ENCODE measurements at places on chromosomes 4 and X.

DNA sequence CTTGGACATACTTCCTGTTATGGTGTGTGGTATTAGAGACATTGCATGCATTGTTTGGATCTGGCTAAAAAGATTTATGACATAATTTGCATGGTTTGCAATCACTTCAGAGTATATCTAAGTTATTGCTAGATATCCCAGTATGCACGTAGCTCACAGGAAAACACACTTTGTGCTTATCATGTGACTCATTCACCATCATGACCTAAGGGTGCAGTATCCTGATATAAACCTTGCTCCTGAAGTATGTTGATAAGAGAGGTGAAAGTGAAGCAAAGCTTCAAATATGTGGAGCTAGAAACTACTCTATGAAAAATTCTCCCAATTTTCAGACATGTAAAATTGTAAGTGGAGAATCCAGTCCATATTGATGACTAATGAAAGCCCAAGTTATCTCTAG lies 46.9 kb upstream of the GRXCR1 start:
- no peak for DNase-seq

DNA sequence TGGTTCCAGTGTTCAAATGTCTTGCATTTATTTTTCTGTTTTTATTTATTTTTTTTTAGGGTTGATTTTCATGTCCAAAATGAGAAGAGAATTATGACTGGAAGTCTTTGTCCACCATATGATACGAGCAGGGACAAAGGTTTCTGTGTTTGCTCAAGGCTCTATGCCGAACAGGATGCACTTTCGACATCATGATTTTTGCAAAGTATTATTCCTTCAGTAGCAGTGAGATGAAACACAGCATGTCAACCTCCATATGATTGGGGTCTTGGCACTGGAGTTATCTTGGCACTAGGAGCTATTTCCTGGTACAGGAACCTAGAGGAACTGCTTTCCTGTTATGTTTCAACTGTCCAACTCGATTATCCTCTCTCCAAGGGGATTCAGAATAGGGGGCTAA lies 72.6 kb downstream of the UCHL1 start:
- DNase-seq: no peak

DNA sequence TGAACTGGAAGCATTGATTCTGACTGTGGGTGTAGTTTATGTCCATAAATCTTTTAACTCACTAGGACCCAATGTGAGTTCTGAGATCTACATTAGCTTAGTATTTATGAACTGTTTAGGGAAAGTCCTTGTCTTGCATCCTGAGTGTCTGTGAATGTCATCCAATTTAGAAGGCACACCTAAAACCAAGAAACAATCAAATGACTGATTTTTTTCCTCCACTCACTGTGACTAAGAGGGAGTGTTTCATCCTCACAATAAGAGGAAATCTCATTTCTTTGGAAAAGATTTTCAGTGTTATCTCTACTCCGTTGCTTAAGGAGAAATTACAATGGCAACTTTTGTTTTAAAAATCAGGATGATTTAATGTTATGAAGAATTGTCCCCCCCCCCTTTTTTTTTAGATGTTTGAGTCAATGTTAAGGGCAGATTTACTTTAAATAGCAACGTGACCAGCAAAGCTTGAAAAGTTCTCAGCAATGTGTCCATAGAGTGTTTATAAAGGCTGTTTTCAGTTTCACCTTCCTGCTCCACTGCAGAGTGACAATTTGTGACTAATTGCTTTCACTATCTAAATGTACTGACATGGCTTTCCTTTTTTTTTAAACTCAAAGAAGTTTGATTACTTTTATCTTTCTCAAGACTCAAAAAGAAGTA lies 173.0 kb downstream of the SPCS3 start:
- no peak for DNase-seq

- no peak for DNase-seq
Observed at GRCh38 chr4:184856277-184856609, 30.5 kb upstream of the ACSL1 start.

- DNase-seq: no peak
Observed at GRCh38 chr4:44447563-44448504, 775 bp downstream of the KCTD8 start.

GRCh38 chr4:168887809-168888208 lies 122.2 kb downstream of the CBR4 start:
- no peak for DNase-seq

- DNase-seq: no peak
Observed at GRCh38 chrX:134013524-134013923, 28.1 kb upstream of the GPC3 start.

- no peak for DNase-seq
Observed at GRCh38 chr4:22021106-22021505, 72.5 kb upstream of the KCNIP4 start.

GRCh38 chr4:78756137-78756536 lies 20.0 kb upstream of the BMP2K start:
- DNase-seq: no peak

GRCh38 chr4:141058591-141059512 lies 74.4 kb downstream of the RNF150 start:
- no peak for DNase-seq

DNA sequence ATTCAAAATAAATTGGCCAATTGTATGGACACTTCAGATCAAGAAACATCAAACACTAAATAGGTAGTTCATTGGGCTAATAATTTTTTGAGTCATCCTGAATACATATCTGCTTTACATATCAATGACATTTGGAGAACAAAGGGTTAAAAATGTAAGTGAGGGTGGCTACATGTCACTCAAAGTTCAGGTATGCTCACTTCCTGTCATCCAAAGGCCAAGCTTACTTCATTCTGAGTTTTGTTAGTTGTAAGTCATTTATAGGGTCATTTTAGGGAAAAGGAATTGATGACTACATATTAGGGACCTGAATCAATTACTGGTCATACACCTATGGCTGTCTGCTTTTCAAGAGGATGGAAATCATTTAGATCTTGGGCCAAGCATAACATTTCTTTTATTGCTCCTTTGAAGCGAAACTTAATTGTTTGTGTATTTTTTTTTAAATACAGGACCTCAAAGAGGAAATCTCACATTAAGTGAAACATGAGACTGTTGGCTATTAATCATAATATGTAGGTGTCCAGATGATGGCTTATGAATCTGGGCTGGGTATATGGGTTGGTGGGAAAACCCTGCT lies 119.2 kb upstream of the LEF1 start:
- no peak for DNase-seq

GRCh38 chrX:37984880-37985279 lies 21.5 kb upstream of the SYTL5 start:
- no peak for DNase-seq

DNA sequence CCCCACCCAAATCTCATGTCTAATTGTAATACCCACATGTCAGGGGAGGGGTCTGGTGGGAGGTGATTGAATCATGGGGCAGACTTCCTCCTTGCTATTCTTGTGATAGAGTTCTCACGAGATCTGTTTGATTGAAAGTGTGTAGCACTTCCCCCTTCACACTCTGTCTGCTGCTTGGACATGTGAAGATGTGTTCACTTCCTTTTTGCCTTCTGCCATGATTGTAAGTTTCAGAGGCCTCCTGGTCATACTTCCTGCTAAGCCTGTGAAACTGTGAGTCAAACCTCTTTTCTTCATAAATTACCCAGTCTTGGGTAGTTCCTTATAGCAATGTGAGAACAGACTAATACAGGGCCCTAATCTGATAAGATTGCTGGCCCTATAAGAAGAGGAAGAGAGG lies 1514.8 kb downstream of the RPA4 start:
- no peak for DNase-seq

DNA sequence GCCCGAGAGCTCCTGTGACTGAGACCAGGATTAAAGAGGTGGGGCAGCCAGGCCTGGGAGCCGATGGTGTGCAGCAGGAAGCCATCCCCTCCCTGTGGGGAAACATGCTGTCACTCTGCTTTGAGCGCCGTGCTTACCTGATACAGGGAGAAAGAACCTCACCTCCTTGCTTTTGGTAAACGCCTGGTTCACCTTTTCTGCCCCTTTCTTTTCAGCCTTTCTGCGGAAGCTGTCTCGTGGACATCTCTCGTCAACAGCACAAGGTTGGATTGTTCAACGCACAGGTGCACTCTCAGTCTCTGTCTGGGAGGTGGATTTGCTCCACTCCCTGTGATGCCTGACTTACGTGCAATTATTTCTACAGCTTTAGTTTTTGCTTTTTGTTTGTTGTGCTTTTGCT lies 12.0 kb downstream of the ZFYVE28 start:
- no peak for DNase-seq

DNA sequence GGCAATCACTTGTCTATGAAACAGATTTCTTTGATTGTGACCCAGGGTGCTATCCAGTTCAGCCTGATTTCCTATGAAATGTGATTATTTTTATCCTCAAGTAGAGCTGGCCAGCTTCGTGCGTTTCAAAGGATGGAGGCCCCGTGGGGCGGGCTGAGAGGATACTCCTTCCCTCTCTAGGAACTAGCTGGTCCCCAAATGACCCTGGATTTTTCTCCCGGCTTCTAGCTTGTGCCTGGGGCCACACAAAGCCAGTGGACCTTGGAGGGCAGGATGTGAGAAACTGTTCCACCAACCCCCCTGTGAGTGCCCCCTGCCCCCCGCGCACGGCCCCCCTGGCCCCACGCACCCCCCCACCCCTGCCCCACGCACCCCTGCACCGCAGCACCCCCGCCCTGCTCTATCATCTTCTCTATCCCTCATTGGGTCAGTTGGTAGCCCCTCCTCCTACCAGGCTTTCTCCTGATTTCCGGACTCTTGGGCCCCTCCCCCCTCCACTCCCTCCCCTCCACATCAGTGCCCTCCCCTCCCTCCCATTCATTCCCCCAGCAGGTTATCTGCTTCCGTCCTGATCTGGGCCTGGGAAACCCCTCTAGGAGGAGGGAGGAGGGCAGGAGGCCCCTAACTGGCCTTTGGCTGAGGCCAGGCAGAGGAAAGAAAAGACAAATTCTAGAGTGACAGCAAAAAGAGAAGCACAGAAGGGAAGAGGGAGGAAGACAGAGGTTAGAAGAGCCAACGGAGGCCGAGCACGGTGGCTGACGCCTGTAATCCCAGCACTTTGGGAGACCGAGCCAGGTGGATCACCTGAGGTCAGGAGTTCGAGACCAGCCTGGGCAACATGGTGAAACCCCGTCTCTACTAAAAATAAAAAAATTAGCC lies 3.3 kb downstream of the XPNPEP2 start:
- no peak for DNase-seq

GRCh38 chr4:153438916-153439756 lies 27.0 kb upstream of the TMEM131L start:
- no peak for DNase-seq

GRCh38 chr4:42605264-42605663 lies 51.6 kb downstream of the ATP8A1 start:
- DNase-seq: no peak

GRCh38 chr4:70844180-70844579 lies 4.5 kb upstream of the GRSF1 start:
- no peak for DNase-seq

- no peak for DNase-seq
Observed at GRCh38 chrX:78796916-78797315, 49.4 kb downstream of the LPAR4 start.

- no peak for DNase-seq
Observed at GRCh38 chr4:34170946-34171345, 2073.4 kb downstream of the ARAP2 start.

- no peak for DNase-seq
Observed at GRCh38 chr4:3324093-3324815, 31.4 kb downstream of the RGS12 start.

DNA sequence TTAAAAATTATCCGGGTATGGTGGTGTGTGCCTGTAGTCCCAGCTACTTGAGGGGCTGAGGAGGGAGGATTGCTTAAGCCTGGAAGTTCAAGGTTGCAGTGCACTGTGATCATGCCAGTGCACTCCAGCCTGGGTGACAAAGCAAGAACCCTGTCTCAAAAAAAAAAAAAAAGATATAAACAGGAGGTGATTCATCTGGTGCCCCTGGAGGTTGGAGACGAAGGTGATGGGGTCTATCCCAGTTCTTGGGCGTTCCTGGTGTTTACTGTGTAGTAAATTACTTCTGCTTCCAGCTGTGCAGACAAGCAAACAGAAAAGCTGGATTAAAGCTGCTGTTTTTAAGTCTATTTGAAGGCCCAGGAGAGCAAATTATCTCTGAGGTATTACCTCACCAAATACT lies 19.9 kb downstream of the GPKOW start:
- DNase-seq: no peak

GRCh38 chr4:36990128-36990872 lies 254.2 kb upstream of the NWD2 start:
- DNase-seq: no peak

DNA sequence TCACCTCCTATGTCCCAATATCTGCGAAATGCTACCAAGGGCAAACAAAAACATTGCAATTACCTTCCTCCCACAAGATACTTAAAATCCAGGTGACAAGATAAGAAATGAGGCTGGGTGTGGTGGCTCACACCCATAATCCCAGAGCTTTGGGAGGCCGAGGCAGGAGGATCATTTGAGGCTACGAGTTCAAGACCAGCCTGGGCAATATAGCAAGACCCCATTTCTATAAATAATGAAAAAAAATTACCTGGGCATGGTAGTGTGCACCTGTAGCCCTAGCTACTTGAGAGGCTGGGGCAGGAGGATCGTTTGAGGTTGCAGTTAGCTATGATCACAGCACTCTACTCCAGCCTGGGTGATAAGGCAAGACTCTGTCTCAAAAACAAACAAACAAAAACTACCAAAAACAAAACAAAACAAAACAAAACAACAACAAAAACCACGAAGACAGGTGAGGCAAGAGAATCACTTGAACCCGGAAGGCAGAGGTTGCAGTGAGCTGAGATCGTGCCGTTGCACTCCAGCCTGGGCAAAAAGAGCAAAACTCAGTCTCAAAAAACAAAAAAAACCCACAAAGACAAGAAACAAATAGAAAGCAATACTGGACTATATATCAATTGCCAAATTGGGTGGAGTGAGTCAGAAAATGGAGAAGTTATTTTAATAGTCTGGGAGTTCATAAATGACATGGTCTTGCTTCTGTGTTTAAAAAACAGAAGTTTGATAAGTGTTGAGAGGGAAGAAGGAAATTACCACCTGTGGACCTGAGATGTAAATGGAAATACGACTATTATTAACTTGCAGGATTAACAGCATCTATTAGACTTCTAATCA lies 176.5 kb downstream of the FBXW7 start:
- no peak for DNase-seq

All from HuH-7 (cell line).